ENCODE measurements at places on chromosomes 4 and X. TPM values are rescaled to one million over a fixed set of nuclear protein-coding genes. Genes with fewer than 3 reads are reported as not detected.

DCAF12L1 gene
- not detected for total RNA-seq

FAAH2 gene
- 40.1 TPM for total RNA-seq

ADGRL3 gene
- 1.8 TPM for total RNA-seq

DCX gene
- total RNA-seq, result 0.10 TPM

CXCL11 gene
- total RNA-seq, result not detected

MMRN1 gene
- total RNA-seq, result 26.5 TPM

- DNase-seq, result peak; percentile 61
Measured at GRCh38 chr4:184355111-184355604, 119.2 kb downstream of the IRF2 start.

DNA sequence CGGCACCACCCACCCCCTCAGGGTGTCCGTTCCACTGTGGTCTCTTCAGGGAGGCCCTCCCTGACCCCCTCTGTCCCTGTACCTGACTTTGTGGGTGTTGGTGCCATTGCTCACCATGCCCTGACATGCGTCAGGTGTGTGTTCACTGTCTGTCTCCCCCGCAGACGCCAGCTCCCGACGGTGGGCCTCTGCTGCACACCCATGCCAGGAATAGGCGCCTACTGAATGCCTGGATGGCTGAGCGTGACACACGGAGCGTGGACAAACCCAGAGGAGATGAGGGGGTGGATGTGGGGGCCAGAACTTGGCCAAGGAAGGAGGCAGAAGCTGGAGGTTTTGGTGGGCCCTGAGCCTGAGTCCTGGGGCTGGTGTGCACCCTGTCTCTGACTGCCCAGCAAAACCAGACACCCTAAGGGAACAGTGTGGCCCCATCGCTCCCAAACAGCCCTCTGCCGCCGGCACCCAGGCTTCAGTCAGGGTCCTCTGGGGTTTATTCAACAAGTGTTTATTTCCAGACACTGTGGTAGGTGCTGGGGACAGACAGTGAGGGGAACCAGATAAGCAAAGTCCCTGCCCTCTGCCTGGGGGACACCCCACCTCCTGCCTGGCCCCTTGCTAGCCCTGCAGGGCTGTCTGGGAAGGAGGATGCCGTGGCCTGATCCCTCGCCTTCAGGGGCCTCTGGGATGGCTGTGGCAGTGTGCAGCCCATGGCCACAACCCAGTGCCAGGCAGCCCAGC, 76.9 kb downstream of the WFS1 start:
- DNase-seq, result no peak

DNA sequence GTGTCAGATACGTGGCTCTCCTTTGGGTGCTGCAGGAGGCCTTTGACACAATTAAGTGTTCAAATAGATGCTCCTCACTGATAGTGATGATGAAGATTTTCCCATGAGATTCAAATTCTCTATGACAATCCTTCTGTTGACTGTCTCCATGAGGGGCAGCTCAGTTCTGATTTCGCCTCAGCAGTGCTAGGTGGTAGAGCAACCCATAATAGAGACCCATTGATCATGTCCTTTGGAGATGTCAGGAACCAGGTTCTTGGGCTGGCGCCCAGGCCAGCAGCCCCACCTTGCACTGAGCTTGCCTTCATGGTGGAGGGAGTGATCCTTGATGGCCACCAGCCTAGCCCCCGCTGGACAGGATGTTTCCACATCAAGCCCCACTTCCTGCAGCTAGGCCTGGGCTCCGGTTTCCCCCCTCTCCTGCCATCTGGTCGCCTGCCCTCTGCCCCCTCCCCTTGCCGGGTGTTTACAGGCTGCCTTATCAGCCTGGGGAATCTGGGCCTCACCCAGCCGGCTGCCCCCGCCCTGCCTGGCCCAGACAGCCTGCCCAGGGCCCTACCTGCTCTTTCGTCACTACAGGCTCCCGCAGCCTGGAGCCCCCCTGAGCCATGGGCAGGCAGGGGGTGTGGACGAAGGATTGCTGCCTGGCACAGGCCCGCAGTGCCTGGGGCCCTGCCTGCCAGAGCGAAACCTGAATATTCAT, 12.6 kb downstream of the ELF4 start:
- DNase-seq, result no peak

- no peak for DNase-seq
Measured at GRCh38 chrX:23904096-23904495, 3.6 kb downstream of the APOO start.

- DNase-seq, result no peak
Measured at GRCh38 chr4:3658530-3658913, 107.7 kb upstream of the ADRA2C start.

DNA sequence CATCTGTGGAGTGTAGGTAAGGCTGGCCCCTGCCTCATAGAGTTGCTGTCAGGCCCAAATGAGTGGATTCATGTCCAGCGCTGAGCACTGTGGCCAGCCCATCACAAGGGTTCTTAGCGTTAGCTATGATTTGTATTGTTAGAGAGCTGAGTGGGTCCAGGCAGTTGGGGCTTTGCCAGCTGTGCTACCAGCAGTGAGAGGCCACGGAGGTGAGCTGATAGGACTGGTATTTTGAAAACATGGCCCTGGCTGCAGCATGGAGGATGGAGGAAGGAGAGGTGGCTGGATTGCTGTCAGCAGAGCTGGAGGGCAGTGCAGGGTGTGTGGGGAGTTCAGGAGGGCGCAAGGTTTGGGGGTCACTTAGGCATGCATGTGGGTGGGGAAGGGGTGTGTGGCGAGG, 69.8 kb downstream of the PSAPL1 start:
- no peak for DNase-seq

- DNase-seq, result no peak
Measured at GRCh38 chr4:183968931-183969330, 63.8 kb downstream of the STOX2 start.

GRCh38 chr4:80362578-80363181, 27.1 kb downstream of the CFAP299 start:
- no peak for DNase-seq

- DNase-seq, result no peak
Measured at GRCh38 chr4:110289601-110290100, 91.2 kb upstream of the ELOVL6 start.

- no peak for DNase-seq
Measured at GRCh38 chrX:9983441-9983840, 16.3 kb downstream of the CLDN34 start.

DNA sequence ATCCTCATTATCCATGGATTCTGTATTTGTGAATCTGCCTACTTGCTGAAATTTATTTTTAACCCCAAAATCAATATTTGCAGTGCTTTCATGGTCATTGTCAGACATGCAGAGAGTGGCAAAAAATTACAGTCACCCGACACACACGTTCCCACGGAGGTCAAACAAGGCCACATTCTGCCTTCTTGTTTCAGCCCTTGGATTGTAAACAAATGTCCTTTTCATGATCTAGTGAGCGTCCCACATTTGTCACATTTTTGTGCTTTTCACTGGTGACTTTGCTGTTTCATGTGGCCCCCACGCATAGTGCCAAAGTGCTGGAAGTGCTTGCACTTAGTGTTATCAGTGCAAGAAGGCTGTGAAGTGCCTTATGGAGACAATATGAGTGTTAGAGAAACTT, 45.0 kb downstream of the SOD3 start:
- no peak for DNase-seq

Data from lower leg skin (tissue), 4 donors.